Fibroblast of villous mesenchyme (primary cell): ENCODE measurements at places on chromosomes 4 and X.

- no peak for DNase-seq
Observed at GRCh38 chr4:94244829-94245185, 37.1 kb downstream of the SMARCAD1 start.

DNA sequence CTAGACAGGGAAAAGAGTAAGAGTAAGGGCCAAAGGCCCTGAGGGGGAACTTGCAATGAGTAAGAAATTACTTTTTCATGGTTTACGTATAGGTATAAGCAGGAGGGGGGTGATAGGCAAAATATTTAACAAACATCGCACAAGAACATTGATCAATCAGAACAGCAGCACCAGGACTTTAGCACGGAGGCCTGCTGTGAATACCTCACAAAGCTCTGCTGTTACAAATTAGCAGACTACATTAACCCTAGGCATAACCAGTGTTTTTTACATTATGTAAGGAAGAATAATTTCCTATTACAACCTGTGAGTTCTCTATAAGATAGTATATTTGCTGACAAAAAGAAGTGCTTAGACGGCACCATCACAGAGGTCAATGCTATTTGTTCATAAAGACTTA is 44.9 kb downstream of the PPARGC1A start:
- DNase-seq: no peak

GRCh38 chr4:83910693-83911092 is 374.8 kb downstream of the GPAT3 start:
- DNase-seq: no peak

GRCh38 chr4:168321006-168321405 is 2.5 kb upstream of the DDX60 start:
- DNase-seq: no peak

- DNase-seq: no peak
Observed at GRCh38 chr4:45713996-45714395, 409.9 kb downstream of the GABRG1 start.

DNA sequence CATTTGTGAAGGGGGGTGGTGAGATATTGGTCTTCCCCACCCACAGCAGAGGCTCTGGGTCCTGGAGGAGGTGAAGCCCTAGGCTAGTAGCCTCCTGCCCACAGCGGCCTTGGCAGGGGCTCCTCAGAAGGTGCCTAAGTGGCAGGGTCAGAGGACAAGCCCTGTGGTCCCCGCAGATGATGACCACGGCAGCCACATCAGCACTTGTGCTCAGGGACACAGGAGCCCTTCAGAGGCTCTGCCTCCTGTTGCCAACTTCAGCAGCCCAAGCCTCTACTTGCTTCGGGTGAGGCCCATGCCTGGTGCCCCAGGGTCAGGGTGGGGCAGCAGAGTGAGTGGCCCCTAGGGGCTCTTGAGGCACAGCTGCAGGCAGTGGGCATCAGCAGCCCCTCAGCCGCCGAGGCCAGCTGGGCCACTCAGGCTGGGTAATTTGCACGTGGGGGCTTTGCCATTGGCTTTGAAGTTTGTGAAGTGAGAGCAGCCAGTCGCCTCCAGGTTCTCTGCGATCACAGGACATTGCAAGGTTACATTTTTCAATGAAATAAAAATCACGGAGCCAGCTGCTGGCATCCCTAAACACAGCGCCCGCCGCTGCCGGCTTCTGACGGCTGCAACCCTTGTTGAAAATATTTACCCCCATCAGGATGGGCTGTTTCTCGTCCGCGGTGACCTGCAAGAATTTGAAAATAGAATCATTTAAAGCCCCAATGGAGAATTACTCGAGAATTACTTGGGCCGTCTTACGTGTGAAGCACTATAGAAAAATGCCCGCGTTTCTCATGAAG is 108.5 kb downstream of the HMX1 start:
- no peak for DNase-seq

- DNase-seq: no peak
Observed at GRCh38 chrX:29528281-29528680, 687.1 kb upstream of the MAGEB2 start.

GRCh38 chr4:71571346-71571745 is 212.5 kb downstream of the GC start:
- no peak for DNase-seq

DNA sequence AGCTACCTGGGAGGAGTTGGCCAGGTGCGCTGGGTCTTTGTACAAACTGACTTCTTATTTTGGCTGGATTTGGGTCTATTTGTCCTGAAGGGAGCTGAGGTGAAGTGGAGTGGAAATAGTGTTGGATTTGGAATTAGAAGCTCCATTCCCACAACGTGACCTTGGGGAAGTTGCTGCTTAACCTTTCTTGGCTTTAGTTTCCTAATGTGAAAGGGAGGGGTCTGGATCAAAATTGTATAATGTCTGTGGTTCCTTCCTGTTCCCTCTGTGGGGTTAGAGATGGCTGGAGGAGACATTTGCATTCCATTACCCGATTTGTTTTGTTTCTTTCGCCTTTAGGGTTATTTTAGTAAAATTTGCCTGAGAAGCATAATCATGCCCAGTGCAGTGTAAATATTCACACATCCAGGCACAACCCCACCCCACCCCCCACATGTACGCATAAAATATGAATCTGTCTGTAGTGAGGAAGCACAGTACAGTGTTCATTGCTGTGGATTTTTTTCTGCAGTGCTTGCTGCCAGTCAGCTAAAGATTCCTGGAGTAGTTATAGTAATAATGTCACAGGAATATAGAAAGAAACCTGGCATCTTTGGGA is 21.5 kb downstream of the JADE1 start:
- DNase-seq: peak; percentile 34

- DNase-seq: no peak
Observed at GRCh38 chrX:132809581-132809980, 148.8 kb downstream of the HS6ST2 start.

DNA sequence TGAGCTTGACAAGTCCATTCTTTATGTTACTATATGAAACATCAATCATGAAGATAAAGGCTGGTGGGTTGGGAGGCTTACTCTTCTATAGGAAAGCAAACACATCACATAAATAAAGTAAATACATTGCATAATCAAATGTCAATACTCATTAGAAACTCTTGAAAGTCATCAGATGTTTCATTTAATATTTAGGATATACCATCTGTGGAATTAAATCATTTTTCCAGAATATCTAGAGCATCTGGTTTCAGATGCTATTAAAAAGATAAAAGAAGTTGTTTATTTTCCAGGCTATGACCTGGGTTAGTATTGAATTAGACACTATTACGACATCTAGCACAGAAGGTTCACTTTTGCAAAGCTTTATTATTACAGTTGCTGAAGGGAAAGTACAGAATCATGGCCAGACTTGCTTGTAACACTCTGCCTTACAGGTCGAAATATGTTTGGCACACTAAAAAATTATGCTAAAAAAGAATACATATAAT is 72.6 kb downstream of the METTL14 start:
- peak; percentile 93 for DNase-seq

DNA sequence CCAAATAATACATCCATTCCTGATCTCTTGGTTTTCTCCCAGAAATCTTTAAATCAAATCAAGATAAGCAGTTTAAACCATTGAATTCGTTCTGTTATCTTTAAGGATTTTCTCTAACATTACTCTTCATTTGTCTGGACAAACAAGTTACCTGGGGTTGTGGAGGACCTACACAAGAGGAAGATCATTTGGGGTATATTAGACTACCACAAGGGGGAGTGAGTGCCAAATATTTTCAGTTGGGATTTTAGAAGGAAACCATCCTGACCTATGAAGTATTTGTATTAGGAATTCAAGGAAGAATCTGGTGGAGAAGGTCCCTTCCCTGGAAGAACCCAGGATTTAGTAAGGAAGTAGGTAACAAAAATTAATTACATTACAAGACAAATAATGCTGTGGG is 12.0 kb upstream of the DCHS2 start:
- DNase-seq: peak; percentile 21

DNA sequence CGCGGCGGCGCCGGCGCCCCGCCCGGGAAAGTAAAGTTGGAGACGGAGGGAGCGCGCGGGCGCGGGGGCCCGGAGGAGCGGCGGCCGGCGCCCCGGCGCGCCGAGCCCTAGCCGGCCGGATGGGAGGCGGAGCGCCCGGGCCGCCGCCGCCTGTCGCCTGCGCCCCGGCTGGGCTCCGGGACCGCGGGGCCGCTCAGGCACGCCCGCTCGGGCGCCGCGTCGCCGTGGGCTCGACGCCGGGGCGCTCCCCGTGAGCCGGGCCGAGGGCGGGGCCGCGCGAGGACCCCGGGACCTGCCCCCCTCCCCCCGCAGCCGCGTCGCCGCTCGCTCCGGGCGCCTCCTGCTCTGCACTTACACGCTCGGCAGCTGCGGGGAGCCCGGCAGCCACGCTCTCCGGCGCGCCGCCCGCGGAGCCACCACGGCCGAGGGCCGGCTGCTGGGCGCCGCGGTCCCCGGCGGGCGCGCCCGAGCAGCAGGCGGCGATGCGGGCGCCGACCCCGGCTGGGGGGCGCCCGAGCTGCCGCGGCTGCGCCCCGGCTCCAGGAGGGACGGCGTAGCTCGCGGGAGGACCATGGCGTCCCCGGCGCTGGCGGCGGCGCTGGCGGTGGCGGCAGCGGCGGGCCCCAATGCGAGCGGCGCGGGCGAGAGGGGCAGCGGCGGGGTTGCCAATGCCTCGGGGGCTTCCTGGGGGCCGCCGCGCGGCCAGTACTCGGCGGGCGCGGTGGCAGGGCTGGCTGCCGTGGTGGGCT is at the start of gene ADRA2C:
Gene ADRA2C, plus strand, starts transcription at position 350 of the 749 bp plus-strand sequence. Its CDS starts 222 bp downstream, at position 572.
- peak; percentile 38 for DNase-seq

GRCh38 chrX:20007962-20008622 is 17.2 kb upstream of the BCLAF3 start:
- no peak for DNase-seq

- peak; percentile 32 for DNase-seq
Observed at GRCh38 chrX:105190252-105190853, 30.1 kb downstream of the TEX13A start.

GRCh38 chr4:3293401-3294391 is 875 bp downstream of the RGS12 start:
- no peak for DNase-seq

- no peak for DNase-seq
Observed at GRCh38 chr4:153421941-153422340, 44.2 kb upstream of the TMEM131L start.

GRCh38 chr4:25896776-25897539 is 17.1 kb upstream of the SMIM20 start:
- DNase-seq: no peak

GRCh38 chr4:7002336-7002735 is 40.8 kb upstream of the TADA2B start:
- DNase-seq: no peak

DNA sequence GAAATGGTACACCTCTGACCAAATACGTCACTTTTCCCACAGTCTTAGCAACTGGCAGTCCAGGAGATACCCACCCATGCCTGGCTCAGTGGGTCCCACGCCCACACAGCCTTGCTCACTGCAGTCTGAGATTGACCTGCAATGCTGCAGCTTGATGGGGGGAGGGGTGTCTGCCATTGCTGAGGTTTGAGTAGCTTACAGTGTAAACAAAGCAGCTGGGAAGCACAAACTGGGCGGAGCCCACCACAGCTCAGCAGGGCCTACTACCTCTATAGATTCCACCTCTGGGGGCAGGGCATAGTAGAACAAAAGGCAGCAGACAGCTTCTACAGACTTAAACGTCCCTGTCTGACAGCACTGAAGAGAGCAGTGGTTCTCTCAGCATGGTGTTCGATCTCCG is 52.7 kb downstream of the AMER1 start:
- no peak for DNase-seq

GRCh38 chr4:110292994-110293744 is 94.8 kb upstream of the ELOVL6 start:
- DNase-seq: no peak

DNA sequence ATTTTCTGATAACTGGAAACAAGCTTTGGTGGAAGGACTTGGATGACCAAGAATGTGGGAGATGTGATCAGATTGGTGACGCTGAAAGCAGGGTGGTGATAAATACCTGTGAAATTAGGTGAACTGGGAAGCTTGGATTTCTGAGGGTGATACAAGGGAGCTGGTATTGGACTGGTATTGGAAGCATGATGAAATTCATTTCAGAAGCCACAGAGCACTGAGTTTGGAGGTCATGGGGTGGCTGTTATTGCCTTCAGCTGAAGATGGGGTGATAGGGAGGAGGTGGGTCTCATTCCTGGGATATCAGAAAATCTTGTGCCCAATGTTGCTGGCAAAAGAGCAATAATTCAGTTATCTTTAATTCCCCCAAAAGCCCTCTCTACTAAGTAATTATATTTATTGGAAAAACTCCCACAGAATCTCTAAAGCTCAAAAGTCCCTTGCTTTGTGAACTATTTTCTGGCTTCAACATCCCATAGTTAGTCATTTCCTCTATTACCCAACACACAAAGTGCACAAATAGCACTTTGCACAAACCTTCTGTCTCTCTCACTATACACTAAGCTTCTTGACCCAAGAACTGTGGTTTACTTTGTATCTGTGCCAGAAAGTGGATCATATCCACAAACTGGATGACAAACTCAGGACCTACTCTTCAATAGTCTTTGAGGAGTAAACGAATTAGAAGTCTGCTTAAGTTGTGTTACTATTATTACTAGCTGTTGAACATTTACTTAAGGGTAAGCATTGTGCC is 23.1 kb upstream of the CAMK2D start:
- peak; percentile 93 for DNase-seq

DNA sequence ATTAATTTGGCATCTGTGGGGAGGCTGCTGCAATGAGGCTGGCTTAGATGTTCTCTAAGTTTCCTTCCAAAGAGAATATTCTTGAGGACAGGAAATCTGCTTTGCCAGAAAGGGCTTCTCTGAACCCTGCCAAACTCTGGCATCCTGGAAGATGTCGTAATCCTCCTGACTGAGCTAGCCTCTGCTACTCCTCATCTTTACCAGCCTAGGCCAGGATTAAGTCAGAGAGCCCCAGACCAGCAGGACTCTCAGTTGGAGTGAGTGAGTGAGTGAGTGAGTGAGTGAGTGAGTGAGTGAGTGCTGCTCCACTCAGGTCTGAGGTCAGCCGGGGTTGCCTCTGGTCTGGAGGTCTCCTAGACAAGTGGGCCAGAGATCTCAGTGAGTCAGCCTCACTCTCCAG is 104.9 kb upstream of the SOD3 start:
- peak; percentile 22 for DNase-seq

DNA sequence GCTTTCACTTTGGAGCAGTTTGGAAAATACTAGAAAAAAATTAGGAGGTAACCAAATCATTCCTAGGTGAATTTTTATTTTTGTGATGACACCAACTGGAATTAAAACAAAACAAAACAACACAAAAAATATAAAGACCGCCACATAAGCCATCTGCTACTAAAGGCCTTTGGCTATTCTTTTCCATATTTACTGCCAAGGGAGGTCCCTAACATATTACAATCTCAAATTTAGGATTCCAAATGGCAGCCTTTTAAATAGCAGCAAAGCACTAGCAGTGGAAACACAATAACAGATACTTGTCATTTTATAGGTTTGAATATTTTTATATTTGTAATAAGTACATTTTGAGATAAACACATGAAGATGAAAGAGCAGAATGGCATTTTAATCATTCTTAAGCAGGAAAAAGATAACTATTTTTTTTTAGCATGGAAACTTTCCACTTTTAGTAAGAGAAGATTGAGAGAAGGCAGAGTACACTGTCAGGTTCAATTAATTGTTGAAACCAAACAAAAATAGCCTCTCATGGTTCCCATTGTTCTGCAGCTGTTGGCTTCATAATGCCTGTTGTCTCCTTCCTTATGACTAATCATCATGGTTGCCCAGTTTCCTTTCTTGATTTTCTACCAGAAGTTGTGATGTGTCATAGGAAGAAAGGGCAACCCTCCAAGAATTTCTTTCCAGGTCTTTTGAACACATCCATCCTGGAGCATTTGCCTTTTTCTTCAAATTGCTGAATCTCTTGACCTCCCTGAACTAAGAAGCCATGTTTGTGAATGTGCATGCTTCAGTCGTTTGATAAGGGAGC is 219.0 kb upstream of the EMCN start:
- peak; percentile 14 for DNase-seq
